ENCODE measurements at places on chromosomes 1 and 21. TPM values are rescaled to one million over a fixed set of nuclear protein-coding genes. Genes with fewer than 3 reads are reported as not detected.

GRCh38 chr1:224957696-224958095, 28.2 kb downstream of the DNAH14 start:
- no peak for DNase-seq

DNA sequence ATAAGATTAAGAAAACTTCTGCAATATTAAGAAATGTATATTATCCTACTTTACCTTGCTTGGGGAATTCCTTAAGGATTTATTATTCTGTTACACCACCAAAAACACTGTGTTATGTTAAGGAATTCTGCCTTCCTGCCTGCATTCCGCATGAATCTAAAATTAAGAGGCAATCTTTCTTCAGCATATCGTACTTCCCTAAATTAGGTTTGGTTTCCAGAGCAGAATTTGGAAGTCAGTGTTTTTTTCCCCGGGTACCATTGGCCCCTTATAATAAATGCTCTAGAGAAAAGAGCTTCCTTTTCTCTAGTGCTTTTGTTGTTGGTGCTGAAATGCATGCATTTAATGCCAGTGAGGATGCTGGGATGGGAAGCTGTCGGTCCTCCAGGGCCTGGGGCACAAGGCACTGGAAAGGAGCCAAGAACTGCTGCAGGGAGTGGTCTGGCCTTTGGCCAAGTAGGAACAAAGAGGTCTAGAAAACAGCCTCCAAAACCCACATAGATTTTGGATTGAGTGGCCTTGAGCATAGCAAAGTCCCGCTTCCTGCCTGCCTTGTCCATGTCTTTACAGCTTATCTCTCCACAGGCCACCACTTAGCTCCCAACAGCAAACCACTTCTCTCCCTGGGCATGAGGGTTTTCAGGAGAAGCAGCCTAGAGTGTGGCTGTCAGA, 69.9 kb downstream of the RRAGC start:
- no peak for DNase-seq

DNA sequence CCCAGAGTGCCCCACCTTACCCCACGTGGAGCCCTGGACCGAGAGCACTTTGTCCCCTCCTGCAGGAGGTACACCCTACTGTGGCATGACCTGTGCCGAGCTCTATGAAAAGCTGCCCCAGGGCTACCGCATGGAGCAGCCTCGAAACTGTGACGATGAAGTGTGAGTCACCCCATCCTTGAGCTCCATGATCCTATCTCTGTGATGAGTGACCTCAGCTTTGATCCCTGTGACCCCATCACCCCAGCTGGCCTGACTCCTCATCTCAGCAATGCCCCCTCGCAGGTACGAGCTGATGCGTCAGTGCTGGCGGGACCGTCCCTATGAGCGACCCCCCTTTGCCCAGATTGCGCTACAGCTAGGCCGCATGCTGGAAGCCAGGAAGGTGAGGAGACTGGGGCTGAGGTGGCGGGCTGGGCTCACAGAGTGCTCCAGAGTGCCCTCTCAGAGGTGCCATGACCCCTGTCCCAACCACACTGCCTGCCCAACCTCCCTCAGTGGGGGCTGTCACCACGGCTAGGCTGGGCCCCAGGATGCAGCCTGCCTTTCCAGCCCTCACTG, 16.2 kb upstream of the MPL start:
- no peak for DNase-seq

TRIM45 gene
- total RNA-seq: 6.4 TPM

DNA sequence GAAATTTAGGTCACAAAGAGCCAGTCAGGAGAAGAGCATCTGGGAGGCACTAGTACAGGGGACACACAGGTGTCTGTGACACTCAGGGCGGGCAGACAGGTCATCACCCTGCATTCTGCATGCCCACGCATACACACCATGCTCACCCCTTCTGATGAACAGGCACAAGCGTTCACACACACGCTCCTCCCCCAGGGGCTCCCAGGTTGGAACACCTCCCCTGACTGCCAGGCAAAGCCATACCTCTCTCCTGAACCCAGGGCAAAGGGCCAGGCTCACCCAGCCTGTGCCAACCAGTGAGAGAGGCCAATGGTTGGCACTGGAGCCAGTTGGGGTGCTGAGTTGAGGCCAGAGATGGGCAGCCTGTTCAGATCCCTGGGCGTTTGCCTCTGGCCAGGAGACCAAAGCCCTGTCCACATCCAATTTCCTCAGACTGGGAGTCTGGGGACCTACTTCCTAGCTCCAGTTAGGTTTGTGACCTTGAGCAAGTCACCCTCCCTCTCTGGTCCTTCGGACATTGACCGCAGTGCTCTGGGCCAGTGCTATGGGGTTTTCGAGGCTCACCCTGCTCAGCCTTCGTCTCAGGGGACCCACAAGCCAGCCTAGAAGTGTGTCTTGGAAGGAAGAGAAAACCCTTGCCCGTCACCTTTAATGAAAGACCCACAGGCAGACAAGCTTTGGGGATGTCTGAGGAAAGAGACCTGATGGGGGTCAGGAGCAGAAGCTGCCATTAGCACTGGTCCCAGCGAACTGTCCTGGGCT, 5.8 kb upstream of the LAD1 start:
- DNase-seq: no peak

Data from uterus (tissue), 4 donors.